ENCODE measurements at places on chromosomes 1 and 21.
A peak's percentile ranks its signal among the peaks of the same experiment; 100 is the strongest.

DNA sequence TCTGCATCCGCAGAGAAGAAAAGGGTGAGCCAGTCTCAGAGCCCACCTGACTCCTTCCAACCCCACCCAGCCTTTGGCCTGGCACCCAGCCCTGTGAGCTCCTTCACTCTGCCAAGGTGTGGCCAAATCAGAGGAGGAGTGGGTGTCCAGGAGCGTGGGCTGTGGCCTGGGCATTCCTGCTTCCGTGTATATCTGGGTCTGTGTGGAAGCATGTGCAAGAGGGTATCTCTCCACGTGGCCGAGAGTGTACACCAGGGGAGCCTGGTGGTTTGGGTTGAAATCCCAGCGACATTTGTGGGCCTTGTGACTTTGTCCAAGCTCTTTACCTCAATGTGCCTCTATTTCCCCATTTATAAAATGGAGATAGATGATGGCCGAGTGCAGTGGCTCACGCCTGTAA is 29.8 kb downstream of the CDCP2 start:
- no peak for DNase-seq

GRCh38 chr1:85214654-85215053 is 13.8 kb upstream of the SYDE2 start:
- DNase-seq = no peak

DNA sequence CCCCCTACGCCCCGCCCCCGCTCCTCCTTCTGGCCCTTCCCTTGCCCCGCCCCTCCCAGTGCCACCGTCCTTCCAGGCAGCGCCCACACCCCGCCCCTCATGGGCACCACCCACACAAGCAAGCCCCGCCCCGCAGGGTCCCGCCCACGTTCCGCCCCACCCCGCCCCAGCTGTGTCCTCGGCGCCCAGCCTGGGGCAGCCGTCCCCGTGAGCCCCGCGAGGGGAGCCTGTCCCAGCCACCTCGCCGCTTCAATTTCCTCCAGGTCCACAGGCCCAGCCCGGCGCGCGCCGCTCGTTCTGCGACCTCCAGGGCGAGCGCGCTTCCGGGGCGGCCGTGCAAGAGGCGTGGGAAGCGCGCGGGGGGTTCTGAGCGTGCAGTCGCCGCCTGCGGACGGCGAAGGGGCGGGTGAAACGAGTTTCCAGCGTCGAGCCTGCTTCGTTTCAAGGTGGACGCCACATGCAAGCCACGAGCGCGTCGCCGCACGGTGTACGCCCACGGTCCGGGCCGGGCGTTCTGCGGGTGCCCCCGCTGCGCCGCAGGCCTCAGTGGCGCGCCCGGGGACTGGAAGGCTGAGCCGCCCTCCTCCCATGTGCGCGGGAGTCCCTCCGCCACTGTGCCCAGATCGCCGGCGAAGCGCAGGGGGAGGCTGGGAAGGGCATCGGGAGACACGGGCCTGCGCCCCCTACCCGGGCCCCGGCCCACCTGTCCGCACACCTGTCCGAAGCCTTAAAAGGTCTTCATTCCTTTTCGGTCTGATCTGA is 10.8 kb upstream of the FAAP20 start:
- peak; percentile 86 for DNase-seq

DNA sequence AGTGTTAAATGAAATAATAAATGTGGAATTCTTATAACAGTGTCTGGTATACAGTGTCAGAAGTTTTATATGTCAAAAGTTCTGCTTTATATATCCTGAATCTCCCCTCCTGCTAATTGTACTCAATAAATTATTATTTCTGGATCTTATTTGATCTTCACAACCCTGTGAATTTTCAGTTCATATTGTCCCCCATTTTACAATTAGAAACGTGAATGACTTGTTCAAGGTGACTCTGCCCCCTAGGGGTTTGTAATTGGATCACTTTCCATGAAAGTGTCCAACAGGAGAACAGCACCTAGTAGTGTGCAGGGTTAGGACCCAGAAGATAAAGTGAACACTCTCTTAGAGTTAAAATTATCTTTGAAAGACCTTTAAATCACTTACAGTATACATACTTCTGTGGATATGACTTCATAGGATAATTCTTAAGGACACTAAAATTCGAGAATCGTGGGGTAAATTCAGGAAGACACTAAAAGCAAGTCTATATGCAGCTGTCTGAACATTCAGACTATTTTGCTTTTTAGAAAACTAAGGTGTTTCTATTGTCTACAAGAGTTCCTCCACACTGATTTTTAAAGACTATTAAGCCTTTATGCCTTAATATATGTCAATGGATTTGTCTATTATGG is 4.5 kb upstream of the DDR2 start:
- peak; percentile 62 for DNase-seq

- no peak for DNase-seq
These were observed 15.8 kb downstream of the SCYL3 start for GRCh38 chr1:169877800-169878491.

DNA sequence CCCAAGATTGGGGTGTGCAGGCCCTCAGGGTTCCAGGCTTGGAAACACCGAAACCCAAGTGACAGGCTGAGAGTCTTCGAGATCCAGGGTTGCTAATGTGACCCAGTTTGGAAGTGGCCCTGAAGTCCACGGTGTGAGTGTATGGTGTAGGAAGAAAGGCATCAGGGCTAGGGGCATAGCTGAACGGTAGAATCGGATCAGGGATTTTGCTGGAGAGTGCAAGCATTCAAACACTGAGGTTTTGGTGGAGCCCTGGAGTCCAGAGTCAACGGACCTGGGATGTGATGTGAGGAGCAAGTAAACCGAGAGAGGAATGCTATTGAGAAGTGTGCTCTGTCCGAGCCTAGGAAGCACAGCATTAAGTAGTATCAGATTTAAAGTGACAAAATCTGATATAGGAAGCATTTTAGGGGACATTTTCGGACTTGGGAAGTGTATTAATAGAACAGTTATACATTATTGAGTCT is 958 bp downstream of the NFYC start:
- DNase-seq = peak; percentile 68

- no peak for DNase-seq
These were observed 152.3 kb downstream of the NR5A2 start for GRCh38 chr1:200179781-200180160.

GRCh38 chr1:203451836-203452784 is 23.5 kb upstream of the PRELP start:
- no peak for DNase-seq

DNA sequence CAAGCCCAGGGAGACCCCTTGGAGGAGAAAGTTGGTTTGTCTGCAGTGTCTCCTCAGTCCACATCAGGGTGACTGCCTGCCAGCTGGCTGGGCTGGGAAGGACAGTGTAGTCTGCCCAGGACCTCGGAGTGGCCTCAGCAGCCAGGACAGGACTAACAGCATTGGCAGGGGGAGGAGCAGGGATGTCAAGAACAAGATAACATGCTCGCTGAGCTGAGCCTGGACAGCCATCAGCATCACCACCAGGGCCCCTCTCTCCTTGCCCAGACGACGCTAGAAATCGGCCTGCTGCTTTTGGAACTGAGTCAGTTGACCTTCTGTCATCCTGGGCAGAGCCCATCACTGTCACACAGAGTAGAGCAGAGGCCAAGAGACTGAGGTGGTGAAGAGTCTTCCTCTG is 83.6 kb upstream of the CNTN2 start:
- DNase-seq = no peak

DNA sequence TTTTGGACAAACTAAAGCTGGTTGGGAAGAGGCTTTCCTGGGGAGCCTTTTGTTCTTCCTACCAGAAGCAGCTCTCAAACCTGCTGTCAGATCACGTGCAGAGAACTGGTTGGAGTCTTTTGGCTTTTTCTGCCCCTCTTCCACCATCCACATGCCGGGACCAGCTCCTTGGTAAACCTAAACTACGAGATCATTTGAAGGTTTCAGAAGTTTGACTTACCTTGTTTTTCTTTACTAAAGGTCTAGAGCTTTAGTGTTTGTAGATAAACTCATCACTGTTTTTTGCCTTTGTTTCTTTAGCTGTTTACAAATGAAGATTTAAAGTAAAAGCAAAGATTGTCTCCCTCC is 113.4 kb downstream of the HLX start:
- DNase-seq = no peak

- DNase-seq = no peak
These were observed 3.0 kb downstream of the RXFP4 start for GRCh38 chr1:155944444-155944799.

- DNase-seq = no peak
These were observed 12.4 kb downstream of the TTC4 start for GRCh38 chr1:54728027-54728426.

GRCh38 chr1:27099587-27100334 is 55.2 kb downstream of the SLC9A1 start:
- DNase-seq = peak; percentile 40

GRCh38 chr1:187509091-187509490 is 680.3 kb downstream of the PLA2G4A start:
- no peak for DNase-seq

- no peak for DNase-seq
These were observed 1.7 kb downstream of the ANGPTL1 start for GRCh38 chr1:178869119-178869697.

DNA sequence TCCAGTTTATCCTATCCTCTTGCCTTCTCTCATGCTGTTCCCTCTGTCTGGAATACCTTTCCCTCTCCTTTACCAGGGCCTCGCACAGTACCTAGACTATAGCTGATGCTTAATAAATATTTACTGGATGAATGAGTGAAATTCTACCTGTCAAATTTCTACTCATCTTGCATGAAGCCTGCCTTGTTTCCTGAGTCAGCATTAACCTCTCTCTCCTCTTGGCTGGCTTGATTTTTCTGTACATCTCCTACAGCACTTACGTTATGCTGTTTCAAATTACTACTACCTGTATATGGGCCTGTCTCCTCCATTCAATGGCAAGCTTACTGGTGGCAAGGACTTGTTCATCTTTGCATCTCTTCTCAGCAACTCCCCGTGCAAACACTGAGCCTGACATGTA is 130.8 kb downstream of the CAPN8 start:
- DNase-seq = no peak

GRCh38 chr1:5907966-5908365 is 84.3 kb downstream of the NPHP4 start:
- no peak for DNase-seq

- DNase-seq = no peak
These were observed 45.7 kb upstream of the ZNF648 start for GRCh38 chr1:182107209-182107608.

DNA sequence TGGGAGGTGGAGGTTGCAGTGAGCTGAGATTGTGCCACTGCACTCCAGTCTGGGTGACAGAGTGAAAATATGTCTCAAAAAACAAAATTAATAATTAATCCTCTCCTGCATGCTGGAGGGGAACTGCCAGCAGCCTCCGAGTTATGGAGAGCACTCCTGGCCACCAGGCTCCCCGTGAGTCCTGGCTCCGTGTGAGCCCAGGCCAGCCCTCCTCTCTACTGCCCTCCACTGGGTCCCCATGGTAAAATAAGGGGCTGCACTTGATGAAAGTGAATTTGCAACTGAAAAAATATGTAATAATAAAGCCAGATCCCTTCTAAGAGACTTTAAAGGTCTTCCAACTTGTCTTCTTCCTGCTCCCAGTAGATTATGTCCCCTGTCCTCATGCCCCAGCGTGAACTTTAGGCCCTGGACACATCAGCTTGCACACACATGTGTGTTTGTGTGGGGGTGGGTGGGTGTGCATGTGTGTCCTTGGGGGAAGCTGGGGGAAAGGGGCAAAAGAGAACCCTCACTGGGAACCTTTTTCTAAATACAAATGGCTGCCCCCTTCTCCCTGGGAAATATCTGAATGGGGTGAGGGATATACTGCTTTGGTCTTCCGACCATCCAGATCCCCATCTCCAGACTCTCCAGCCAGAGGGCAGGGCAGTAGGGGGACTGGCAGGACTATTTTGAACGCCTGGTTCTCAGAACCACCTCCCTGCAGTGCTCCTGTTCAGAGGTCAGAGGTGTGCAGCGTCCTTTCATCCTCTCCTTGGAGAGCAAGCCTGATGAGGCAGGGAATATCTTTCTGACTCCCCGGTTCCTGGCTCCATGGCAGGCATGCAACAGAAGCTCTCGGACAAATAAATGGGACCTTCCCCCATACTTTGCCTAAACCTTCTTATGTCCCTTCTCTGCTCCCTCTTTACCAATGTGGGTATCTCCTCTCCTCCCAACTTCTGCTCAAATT is 26.2 kb downstream of the NEK2 start:
- no peak for DNase-seq

GRCh38 chr1:156640842-156641706 is 843 bp upstream of the BCAN start:
- DNase-seq = no peak

DNA sequence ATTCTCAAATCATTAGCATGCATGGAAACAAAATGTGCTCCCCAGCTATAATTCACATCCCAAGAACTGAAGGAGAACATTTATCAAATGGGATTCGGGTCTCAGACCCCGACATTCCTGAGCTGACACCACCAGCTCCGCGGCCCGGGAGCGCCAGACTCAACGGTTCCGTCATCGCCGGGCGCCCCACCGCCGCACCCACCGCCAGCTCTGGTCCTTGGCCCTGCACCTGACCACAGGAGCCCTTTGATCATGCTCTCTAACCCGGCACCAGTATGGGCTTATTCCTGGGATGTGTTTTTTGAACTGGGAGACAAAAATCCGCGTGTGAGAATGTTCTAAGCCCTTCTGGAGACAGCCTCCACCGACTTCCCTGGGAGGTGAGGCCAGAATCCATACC is 43.6 kb downstream of the HLCS start:
- no peak for DNase-seq

GRCh38 chr1:242196914-242197313 is 198.0 kb upstream of the MAP1LC3C start:
- DNase-seq = no peak

DNA sequence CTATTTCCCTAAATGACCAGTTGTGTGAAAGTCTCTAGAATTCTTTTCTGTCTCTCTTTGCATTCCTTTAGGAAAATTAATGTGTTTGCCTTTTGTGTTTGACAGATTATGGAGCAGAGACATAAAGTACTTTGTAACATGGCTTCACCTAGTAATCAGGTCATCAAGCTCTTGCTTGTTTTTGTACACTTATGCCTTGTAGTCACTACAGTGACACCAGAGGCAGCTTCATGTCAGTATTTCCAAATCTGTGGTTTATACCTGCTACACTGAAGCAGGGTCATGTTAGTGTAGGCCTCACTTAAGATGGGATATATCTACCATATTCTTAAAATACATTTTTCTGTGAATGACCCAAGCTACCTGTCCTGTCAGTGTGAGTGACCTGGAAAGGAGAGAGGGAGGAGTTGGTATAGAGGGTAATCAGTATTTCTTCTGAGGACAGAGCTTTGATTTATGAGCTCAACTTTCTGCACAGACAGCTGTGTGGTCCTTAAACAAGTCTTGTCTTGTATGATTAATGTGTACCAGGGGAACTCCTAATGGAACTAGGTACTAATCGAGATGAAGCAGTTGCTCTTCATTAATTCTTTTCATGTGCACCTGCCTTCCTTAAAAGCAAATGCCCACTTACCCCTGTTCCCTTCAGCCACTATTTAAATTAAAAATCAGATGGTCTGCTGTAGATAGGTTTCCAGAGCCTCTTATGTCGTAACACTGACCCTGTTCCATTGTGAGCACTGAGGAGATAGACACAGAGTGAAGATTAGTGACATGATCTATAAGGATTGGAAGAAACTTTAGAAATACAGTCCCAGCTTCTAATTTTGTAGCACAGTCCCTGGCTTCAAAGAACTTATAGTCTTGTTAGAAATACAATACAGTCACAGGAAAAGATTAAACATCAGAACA is 45.7 kb downstream of the MACO1 start:
- no peak for DNase-seq

- peak; percentile 16 for DNase-seq
These were observed 50.1 kb downstream of the ZNF281 start for GRCh38 chr1:200359610-200360163.

All from RKO (cell line).